ENCODE measurements at places on chromosomes 2 and 18. TPM values are rescaled to one million over a fixed set of nuclear protein-coding genes. Genes with fewer than 3 reads are reported as not detected.

The COL4A4 gene
- 2.4 TPM for total RNA-seq

The PJVK gene
- 1.6 TPM for total RNA-seq

The FBLN7 gene
- total RNA-seq: 1.7 TPM

The TNFAIP6 gene
- 1.7 TPM for total RNA-seq

The MAL gene
- total RNA-seq: 6.6 TPM

The GPR75 gene
- total RNA-seq: 1.4 TPM

The MRPS9 gene
- total RNA-seq: 57.7 TPM

The TOGARAM2 gene
- 56.7 TPM for total RNA-seq

The PLEK gene
- 5.1 TPM for total RNA-seq

The ASB18 gene
- 37.9 TPM for total RNA-seq

The STAT1 gene
- 35.9 TPM for total RNA-seq

The TMEM237 gene
- total RNA-seq: 19.1 TPM

The CCBE1 gene
- total RNA-seq: 5.6 TPM

The OTX1 gene
- not detected for total RNA-seq

The MARCO gene
- total RNA-seq: 1.0 TPM

All from heart right ventricle (tissue), 16 donors.